Thymus (tissue), 14 donors: ENCODE measurements at places on chromosomes 13 and 19. TPM values are rescaled to one million over a fixed set of nuclear protein-coding genes. Genes with fewer than 3 reads are reported as not detected.

DNA sequence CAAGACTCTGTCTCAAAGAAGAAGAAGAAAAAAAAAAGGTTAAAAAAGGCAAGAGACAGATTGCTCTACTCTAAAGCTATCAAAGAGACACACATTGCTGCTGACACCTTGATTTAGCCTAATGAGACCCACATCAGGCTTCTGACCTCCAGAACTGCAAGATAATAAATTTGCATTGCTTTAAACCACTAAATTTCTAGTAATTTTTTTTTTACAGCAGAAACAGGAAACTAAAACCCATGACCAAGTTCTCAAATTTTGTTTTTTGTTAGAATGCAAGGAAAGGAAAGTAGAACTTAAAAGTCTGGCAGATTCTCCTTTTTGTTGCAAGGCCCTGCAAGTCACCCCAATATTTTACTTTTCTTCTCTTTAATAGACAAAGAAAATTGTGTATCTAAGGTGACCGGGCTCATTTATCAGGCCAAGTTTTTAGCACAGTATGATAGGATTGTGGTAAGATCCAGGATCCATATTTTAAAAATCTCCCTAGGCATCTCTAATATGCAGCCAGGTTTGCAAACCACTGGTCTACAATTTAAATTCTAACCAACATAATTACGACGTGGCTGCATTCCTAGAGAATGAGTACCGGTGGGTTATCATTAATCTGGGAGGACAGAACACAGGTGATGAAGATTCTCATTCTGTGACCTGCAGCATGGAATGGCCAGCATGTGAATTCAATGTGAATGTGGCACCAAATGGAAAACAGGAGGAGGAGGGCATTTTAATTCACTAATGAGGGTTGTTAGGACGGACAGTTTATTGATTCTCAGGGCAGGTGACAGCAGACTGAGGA lies 56.7 kb upstream of the MED4 start:
- DNase-seq = no peak

- no peak for DNase-seq
Measured at GRCh38 chr19:46648961-46649960, 11.7 kb downstream of the DACT3 start.

DNA sequence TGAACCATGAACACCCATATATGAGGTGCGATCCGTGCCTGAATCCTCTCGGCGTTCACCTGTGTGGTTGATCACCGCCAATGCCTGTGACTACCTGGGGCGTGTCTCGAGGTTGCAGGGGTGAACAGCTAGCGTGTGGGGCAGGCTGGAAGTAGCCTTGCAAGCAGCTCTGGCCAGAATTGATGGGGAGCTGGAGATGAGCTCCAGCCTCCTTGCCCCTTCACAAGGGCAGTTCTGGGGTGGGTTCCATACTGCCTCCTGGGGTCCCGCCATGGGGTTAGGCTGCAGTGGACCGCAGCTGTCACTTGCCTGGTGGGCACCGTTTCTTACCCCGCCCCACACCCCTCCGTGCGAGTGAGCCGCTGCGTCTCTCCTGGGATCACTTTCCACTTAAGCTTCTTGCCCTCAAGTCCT lies 154.5 kb upstream of the SOX1 start:
- no peak for DNase-seq

- DNase-seq = no peak
Measured at GRCh38 chr13:52067237-52067636, 42.7 kb downstream of the UTP14C start.

DNA sequence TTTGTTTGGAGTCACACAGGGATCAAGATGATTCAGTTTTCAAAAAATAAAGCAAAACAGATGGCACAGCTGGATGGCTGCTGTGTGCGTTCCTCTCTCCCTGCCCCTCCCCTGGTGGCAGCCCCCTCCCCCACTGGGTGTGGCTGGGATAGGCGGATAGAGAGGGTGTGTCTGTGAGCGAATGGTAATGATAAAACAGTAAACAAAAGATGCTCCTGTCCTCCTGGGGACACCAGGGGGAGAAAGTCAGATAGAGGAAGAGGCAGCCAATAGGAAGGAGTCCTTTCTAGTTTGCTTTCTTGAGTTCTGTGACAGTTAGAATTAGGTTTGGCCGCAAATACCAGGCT lies 6.5 kb downstream of the TMEM255B start:
- DNase-seq = no peak

- no peak for DNase-seq
Measured at GRCh38 chr13:110405597-110406450, 98.7 kb downstream of the COL4A2 start.

- no peak for DNase-seq
Measured at GRCh38 chr13:46478651-46479050, 74.3 kb upstream of the LRCH1 start.

DNA sequence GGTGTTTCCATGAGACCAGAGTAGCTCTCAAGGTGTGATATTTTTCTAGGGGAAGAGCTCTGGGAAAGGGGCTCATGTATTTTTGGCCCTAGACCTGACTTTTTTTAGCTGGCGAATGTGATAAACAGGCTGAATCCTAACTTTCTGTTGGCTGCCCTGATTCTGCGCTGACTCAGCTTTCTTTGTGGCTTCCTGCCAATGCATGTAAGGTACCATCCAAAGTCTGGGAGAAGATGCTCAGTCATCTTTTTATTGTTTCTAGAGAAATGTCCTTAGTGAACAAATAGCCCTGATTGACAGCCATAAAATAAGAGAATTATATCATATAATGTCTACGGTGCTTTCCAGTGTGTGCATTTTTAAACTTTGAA lies 113.6 kb upstream of the MBNL2 start:
- no peak for DNase-seq

DNA sequence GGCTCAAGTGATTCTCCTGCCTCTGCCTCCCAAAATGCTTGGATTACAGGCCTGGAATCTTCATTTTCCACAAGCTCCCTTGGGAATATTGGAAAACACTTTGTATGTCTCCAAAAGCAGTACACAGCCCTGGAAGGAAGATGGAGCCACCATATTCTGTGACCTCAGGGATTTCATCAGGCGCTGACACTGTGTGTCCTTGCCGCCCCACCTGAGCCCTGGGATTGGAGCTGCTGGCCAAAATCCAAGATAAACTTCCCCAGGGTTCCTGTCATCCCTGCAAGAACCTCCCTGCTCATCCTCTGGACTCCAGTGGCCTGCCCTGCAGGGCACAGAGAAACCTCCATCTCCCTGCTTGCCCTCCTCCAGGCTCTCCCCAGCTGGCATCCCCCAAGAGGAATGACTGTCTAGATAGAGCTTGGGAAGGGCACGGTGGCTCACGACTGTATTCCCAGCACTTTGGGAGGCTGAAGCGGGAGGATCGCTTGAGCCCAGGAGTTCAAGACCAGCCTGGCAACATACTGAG lies 1.3 kb upstream of the GNG7 start:
- DNase-seq = no peak

GRCh38 chr19:12703046-12703445 lies 6.6 kb upstream of the FBXW9 start:
- DNase-seq = no peak

DNA sequence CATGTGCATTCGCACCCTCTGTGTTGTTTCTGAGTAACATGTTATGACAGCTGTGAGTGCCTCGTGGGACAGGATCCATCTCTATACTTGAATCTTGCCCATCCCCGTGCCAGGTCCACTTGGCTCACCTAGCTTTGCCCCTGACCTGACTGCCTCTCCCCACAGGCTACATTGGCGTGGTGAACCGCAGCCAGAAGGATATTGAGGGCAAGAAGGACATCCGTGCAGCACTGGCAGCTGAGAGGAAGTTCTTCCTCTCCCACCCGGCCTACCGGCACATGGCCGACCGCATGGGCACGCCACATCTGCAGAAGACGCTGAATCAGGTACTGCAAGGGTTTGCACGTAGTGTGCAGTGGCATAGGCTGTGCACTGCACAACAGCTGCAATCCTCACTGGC lies 53.2 kb downstream of the TMED1 start:
- no peak for DNase-seq

The GIPC3 gene
- 0.52 TPM for total RNA-seq

The GARIN5A gene
- 2.9 TPM for total RNA-seq

The SERP2 gene
- total RNA-seq = 5.5 TPM

The KLF5 gene
- total RNA-seq = 3.4 TPM

The FCGBP gene
- total RNA-seq = 4.6 TPM

The KLK8 gene
- 2.2 TPM for total RNA-seq

The ICAM3 gene
- 99.0 TPM for total RNA-seq

The GPR108 gene
- 34.9 TPM for total RNA-seq

The ZNF561 gene
- total RNA-seq = 26.5 TPM
